RKO (cell line): ENCODE measurements at places on chromosomes 13 and 19.
A peak's percentile ranks its signal among the peaks of the same experiment; 100 is the strongest.

GRCh38 chr13:43652760-43653159 lies 134.0 kb downstream of the ENOX1 start:
- DNase-seq = no peak

DNA sequence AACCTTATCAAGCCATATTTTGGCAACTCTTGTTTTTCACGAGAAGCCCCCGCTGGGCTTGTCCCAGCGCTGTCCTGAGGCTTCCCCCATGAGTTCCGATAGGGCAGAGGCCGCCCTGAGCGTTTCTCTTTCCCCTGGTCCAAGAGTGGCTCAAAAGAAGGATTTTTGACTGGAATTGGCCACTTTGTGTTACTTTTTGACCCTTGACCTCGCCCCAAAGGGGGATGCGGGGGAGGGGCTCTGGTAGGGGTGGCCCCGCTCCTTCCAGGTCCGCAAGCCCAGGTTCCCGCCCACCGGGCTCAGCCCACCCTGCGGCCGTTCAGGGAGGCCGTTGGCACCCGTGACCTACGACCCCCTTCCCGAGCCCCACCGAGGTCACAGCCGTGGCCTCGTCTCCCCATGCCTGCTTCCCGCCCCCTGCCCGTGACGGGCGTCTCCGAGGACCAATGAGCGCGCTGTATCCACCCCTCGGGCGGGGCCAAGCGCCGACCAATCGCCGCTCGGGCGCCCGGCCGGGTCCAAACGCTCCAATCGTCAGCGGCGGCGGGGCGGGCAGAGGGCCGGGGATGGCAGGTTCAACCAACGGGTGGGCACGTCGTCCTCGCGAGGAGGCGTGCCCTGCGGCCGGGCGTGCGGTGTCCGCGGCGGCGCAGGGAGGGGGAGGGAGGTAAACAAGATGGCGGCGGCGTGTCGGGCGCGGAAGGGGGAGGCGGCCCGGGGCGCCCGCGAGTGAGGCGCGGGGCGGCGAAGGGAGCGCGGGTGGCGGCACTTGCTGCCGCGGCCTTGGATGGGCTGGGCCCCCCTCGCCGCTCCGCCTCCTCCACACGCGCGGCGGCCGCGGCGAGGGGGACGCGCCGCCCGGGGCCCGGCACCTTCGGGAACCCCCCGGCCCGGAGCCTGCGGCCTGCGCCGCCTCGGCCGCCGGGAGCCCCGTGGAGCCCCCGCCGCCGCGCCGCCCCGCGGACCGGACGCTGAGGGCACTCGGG lies at the start of gene STK11:
TSS of gene STK11 (plus strand) at position 665 of the 986 bp plus-strand sequence. CDS start 1,136 bp downstream, outside the sequence.
- peak; percentile 95 for DNase-seq

- no peak for DNase-seq
These were observed 8.0 kb upstream of the B3GLCT start for GRCh38 chr13:31191748-31192147.

DNA sequence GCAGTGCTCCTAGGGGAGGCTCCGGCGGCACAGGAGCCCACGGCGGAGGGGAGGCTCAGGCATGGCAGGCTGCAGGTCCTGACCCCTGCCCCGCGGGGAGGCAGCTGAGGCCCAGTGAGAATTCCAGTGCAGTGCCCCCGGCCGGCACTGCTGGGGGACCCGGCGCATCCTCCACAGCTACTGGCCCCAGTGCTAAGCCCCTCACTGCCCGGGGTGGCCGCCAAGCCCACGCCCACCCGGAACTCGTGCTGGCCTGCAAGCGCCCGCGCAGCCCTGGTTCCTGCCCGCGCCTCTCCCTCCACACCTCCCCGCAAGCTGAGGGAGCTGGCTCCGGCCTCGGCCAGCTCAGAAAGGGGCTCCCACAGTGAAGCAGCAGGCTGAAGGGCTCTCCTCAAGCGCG lies 62.2 kb downstream of the SPRY2 start:
- no peak for DNase-seq

DNA sequence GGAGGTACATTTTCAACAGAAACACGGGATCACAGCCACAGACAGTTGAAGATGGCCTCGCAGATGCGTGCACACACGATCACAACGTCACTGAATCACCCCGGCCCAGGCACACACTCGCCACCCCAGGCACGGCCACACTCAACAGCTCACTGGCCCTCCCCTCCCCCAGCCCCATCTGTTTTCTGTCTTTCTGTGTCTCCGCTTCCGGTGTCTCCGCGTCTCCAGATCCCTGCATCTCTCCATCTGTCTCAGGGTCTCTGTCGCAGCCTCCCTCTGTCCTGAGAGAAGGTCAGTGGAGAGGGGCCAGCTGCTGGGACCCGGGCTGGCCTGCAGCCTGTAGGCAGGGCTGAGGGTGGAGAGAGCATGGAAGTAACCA lies 3.8 kb upstream of the ATP1A3 start:
- no peak for DNase-seq

DNA sequence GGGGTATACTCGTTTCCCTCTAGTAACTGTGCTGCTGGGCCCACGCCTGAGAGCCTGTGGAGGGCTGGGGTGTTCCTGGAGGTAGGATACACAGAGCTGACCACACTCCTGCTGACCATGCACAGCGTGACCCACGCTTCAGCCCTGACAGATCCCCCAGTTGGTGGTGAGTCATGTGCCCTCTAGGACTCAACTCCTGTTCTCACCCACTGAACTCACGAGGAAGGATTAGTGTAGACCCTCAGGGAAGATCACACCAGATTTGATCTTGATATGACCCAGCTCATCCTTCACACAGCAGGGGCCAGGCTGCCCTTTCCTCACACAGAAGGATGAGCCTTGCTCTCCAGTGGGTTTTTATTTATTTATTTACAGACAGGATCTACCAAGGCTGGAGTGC lies 13.3 kb upstream of the ACP7 start:
- no peak for DNase-seq

DNA sequence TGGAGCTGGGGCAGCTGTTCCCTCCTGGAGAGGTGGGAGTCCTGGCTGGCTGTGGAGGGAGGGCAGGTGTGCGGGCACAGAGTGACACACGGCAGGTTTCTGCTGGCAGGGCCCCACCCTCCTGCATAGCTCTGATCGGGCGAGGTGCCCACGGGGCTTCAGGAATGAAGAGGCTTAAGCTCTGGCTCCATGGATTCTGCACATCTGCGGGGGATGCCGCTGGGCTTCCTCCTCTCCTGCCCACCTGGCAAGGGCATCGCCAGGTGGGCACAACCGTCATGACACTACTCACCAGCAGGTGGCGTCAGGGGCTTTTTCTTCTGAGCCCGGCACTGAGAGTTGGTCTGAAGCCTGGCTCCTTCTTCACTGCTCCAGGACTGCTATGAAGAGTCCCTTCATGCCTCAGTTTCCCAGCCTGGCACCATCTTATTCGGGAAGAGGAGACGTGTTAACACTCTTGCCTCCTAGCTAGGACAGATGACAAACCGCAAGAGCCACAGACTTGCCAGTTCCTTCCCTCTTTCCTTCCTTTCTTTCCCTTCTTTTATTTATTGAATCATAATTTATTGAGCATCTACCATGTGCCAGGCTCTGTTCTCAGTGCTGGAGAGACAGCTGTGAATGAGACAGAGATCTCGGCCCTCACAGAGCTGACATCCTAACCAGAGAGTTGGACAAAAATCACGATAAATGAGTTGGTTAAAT lies 15.2 kb upstream of the PAK4 start:
- no peak for DNase-seq

- peak; percentile 44 for DNase-seq
These were observed 9.2 kb downstream of the NOSIP start for GRCh38 chr19:49570997-49571676.

DNA sequence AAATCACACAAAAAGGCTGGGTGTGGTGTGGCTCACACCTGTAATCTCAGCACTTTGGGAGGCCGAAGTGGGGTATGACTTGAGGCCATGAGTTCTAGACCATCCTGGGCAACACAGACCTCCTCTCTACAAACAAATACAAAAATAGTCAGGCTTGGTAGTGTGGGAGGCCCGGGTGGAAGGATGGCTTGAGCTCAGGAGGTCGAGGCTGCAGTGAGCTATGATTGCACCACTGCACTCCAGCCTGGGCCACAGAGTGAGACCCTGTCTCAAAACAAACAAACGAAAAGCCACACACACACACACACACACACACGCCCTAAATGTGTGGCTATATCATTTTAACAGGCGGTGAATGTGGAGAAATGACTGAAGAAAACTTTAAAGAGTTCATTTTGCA lies 904 bp upstream of the ZNF557 start:
- DNase-seq = no peak

DNA sequence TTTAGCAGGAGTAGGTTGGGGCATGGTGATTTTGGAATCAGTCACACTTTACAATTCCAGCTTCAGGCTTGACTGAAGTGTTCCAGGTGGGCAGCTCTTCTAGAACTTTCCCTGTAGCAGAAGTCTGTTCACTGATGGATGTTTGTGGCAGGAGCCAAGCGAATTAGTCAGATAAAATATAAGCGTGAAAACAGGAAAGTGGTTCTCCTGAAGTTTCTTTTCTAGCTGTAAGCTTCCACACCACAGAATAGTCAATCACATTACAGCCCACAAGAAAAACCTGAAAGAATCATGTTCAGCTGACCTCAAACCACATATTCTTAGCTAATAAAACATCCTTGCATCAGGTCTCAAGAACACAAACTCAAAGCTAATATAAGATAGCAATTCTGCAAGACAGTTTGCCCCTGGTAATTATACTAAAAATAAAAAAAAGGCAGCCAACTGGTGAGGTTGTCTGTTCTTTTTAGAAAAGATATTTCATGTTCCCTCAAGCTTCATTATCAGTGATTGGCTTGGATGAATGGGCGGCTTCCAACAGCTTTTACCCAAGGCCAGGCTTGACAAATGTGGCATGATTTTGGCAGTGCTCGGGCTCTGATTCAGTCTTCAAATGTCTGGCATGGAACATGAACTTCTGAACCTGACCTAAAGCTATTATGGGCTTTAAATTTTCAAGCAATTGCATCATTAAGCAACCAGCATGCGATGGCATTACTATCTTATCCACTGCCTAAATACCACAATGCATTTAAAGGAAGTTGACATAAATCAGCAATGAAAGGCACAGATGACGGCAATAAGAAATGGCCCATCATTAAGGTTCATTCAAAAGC lies 136.8 kb downstream of the DCLK1 start:
- DNase-seq = no peak

- no peak for DNase-seq
These were observed 27.6 kb downstream of the ZNF607 start for GRCh38 chr19:37691881-37692504.

DNA sequence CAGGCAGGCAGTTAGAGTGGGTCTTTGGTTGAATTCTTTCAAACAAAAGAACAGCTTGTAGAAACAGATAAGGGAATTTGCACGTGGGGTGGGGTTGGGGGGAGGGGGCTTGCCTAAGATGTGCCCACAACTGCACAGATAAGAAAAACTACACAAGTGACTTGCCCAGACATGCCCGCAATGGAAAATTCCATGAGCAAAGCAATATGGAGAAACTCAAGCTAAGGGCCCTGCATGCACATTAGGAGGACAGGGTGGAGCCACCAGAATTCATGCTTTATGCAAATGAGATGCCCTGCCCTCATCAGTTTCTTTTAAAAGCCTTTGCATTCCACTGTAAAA lies 755.6 kb upstream of the MIR17HG start:
- no peak for DNase-seq
